NCI-H774 (cell line): ENCODE measurements at places on chromosomes 12 and 14.

DNA sequence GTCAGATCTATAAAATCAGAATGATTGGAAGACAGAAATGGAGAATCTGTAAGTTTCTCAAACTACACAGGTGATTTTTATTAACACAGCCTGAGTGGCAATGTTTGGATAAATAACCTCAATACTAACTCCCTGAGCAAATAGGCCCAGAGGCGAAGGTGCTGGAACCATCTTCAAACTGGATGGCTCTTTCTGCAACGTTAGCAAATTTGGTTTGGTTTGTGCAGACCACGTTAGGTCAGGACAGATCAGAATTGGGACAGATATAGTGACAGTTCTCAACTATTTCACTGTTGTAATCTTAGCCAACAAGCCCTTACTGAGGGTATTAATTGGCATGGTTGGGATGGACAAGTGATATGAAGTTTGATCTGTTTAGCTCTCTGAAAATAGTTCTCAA, 9.1 kb upstream of the CLEC9A start:
- DNase-seq: no peak

DNA sequence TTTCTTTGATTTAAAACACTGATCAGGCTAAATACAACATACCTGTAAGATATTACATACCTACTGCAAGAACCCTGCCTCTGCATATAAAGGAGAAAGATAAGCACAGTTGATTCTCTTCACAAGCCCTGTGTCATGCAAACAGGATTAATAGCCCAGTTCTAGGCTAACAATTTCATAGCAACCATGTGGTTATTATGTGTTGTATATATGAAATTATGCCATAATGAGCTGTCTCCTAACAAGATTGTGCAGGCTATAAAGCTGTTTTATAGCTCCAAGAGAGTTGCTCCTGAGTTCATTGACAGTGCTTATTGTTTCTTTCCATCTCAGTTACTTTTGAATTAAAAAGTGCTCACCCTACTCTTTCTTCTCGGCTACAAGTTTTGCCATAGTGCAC, 609.3 kb downstream of the DIO2 start:
- no peak for DNase-seq

DNA sequence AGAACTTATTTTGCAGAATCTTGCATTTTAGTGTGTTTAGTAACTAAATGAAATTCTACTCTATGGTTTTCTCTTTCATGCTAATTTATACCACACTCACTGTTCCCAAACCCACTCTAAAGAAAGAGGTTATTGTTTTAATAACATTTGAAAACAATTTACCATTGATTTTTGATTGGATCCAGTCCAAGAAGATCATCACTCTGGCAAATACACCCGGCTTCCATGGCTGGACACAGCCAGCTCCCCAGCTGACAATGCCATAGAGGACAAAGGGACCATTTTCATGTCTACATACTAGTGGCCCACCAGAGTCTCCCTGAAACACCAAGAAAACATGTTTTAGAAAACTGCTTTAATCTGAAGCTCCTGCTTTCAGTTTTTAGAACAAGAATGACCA, 42.4 kb downstream of the OVCH1 start:
- DNase-seq: no peak

DNA sequence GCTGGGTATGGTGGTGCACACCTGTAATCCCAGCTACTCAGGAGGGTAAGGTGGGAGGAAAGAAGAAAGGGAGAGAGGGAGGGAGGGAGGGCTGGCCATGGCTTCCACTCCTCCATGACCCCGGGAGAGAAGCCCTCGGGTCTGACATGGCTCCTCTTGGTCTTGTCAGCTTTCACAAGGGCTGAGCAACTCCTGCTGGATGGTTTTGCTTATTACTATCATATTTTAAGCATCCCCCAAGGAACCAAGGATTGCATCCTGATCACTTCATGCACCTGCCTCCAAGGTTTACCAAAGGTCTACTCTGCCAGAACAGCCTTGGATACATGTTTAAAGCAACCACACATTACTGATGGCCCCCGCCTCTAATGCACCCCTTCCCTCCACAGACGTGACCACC, 28.0 kb upstream of the NCOR2 start:
- no peak for DNase-seq

DNA sequence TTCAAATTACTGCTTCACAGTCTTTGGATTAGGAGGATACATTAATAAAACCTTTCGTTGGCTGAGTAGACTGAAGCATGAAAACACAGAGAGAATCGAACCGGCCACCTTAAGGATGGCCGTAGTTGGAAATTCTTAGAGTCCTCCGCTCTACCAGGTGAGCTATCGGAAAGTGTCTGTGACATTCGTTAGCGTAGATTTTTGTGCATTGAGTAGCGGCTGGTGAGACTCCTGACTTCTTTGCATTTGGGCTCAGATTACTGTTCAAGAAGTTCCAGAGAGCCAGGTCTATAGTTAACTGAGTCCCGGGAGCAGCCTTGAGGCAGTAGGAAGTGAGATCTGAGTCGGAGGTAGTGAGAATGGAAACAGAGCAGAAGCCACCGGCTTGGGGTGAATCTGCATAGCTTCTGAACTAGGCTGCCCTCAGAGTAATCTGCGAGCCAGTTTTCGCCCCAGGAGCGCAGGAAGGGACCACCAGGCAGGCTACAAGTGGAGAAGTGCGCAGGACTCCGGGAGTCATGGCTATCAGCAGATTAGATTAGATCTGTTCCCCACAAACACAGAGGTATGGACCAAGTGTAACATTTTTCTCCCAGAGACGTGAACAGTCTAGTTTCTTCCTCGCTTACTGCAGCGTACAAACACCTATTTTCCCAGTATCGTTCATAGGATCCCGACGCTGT, 11.0 kb downstream of the OR6S1 start:
- DNase-seq: peak; percentile 60

DNA sequence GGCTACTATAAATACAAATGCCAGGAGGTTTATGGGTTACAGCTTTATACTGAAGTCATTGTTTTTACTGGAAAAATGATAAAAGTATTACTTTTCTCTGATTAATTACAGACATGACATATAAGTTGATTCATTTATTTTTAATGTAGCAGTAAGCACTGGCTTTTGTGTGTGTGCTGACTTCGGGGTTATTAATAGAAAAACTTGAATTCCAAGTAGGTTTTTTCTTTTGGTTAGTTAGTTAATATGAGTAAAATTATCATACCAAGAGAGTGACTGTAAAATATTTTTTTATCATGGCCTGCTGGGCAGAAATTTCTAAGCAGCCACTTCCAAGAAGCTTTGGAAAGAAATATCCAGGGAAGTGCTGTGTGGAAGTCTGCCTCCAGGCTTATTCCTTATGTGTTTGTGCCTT, 56.4 kb downstream of the IFT81 start:
- DNase-seq: no peak

DNA sequence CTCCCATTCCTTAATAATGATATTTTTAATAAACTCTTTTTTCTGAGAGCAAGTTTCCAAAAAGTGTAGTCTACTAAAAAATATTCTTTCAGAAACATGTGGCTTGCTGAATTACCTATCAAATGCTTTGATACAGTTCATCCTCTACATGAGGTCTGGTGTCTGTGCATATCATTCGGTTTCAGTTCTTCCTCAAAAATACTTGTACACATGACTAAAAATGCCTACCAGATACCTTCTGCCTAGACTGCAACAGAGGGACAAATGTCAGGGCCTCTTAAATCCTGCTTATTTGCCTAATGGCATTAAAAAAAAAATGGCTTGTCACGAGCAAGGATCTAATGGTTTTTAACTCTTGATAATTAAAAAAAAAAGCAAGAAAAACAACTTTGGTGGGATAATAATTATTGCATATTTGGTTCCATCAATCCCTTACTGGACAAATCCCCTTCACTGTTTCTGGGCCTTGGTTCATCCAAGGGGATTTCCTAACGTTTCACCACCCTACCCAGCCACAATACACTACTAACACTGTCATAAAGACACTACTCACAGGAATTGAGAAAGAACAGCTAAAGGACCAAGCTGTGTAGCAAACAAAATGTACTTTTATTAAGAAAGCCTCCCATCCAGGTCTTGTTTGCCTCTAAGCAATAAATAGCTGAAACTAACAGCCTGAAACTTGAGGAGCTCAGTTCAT, 45.7 kb downstream of the PARP11 start:
- DNase-seq: no peak

DNA sequence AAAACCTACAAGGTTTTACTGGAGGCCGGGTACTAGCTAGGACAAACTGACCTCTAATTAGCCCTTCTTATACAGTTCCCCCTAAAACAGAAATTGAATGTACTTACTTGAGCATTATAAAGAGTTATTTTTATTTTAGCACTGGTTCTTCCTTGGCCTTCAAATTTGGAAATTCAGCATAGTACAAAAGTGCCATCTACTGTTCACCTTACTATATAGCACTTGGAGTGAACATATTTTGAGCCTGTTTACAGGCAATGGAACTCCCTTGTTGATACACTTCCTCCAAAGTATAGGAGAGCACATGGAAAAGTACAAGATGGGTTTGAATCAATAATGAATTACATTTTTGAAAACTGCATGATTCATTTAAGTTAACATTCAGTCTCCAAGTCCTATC, 3.9 kb upstream of the POC1B start:
- peak; percentile 50 for DNase-seq

DNA sequence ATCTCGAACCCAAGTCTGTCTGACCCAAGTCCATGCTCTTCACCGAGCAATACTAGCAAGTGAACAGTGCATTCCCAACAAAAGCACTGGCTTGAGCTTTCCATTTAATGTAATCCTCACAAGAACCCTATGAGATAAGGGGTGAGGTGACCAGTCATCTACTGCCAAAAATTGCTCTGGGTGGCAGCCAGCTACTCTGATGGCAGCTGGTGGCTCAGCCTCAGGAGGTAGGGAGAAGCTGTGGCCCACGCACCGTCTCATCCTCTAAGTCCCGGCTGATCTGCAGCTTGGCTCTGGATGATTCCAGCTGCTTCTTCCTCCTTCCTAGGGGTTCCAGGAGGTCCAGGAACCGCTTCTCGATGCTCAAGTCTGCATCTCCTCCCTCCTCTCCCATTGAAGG, 75.2 kb downstream of the PLEKHG3 start:
- DNase-seq: no peak

- no peak for DNase-seq
Observed at GRCh38 chr12:94684416-94685142, 34.2 kb upstream of the TMCC3 start.

GRCh38 chr14:69701857-69702256, 65.1 kb upstream of the SRSF5 start:
- no peak for DNase-seq

DNA sequence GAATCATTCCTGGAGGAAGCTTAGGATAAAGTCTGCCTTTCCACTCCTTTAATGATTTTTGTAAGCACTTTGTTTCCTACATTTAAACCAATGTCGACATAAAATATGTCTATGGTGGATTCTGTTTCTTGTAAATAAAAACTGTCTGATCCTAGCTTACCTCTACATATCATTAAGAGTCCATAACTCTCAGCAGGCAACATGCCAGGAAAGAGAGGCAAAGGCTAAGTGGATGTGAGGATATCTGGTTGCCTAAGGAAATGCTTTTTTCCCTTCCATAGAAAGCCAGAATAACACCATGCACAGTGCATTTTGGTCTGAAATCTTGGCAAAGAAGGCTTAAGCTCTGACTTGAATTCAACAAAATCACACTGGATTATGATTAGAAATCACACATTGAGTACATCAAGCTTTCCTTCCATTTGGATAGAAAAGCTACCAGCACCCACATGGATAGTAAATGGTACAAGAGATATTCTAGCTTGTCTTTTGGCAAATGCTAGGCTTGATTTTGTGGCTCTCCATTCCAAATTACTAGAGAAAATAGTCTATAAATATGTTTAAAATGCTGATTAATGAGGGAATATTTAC, 57.0 kb upstream of the CNTN1 start:
- DNase-seq: no peak

GRCh38 chr12:110582276-110583136, 612 bp downstream of the PPTC7 start:
- peak; percentile 25 for DNase-seq

- DNase-seq: no peak
Observed at GRCh38 chr12:27984275-27984674, 11.7 kb upstream of the PTHLH start.

DNA sequence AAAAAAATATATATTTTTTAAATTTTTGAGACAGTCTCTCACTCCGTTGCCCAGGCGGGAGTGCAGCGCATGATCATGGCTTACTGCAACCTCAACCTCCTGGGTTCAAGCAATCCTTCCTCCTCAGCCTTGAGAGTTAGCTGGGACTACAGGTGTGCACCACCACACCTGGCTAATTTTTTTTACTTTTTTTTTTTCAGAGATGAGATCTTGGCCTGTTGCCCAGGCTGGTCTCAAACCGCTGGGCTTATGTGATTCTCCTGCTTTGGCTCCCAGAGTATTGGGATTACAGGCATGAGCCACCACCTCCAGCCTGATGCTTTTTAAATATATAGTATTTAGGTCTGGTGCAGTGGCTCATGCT, 24.5 kb downstream of the MDM2 start:
- DNase-seq: no peak

DNA sequence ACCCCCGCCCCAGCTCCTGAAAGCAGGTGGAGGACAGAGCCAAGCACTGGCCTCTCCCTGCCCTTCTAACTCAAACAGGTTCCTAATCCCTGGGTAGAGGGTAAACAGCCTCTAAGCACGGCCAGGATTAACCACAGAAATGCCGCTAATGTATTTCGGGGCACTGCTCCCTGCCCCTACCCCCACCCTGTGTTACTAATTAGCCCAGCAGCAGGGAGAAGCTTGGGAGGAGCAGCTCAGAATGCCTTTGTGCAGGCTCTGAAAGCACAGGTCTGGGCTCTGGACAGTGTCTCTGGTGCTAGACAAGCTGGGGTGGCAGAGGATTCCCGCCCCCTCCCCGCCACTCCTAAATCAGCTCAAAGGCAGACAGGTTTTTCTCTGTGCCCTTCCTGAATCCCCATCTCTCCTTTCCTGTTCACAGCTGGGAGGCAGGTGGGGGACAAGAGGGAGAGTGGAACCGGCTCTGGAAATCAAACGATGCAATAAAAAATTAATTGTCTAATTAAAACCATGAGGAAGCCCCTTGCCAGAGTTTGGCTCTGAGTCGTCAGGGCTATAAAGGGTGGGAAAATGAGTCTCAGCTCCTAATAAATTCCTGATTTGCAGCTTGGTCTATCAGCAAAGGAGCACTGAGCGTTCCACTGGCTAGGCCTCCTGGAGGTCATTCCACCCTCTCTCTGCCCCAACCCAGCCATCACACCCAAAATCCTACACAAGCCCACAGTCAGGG, 53.0 kb downstream of the SMUG1 start:
- peak; percentile 60 for DNase-seq
